ENCODE measurements at places on chromosomes 7 and 10.

DNA sequence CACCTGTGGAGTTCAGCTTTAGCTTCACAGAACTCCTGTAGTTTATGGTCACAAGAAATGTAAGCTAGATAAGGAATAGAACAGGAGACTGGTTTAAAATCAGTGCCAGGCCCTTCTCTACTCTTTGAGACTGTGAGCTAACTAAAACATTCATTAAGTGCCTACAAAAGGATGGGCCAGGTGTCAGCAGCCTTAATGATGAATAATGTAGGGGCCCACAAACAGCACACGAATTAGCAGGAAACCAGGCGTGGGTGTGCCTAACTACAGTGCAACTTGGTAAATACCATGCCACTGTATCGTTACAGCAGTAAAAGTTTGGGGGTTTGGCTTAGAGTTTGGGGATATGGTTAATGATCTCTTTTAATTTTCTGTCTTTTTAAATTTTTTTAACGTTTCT lies 6.1 kb upstream of the ABLIM1 start:
- no peak for DNase-seq

- DNase-seq: no peak
Measured at GRCh38 chr7:106119719-106120118, 7.6 kb upstream of the SYPL1 start.

GRCh38 chr7:45921699-45922519 lies 837 bp upstream of the IGFBP3 start:
- DNase-seq: no peak

DNA sequence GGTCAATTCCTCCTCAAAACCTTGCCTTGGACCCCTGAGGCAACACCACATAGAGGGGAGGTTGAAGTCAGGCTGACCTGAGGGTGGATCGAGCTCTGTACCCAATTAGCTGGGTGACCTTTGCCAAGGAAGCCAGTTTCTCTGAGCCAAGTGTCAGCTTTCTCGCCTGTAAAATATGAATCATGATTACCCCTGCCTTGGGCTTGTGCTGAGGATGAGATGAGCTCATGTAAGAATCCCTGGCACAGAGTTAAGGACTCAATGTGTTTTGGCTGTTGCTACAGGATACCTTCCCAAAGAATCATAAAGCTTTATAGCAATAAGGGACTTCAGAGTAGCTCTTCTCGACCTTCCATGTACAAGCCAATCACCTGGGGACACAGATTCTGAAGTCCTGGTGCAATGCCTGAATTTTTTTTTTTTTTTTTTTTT lies 43.5 kb upstream of the CACUL1 start:
- no peak for DNase-seq

DNA sequence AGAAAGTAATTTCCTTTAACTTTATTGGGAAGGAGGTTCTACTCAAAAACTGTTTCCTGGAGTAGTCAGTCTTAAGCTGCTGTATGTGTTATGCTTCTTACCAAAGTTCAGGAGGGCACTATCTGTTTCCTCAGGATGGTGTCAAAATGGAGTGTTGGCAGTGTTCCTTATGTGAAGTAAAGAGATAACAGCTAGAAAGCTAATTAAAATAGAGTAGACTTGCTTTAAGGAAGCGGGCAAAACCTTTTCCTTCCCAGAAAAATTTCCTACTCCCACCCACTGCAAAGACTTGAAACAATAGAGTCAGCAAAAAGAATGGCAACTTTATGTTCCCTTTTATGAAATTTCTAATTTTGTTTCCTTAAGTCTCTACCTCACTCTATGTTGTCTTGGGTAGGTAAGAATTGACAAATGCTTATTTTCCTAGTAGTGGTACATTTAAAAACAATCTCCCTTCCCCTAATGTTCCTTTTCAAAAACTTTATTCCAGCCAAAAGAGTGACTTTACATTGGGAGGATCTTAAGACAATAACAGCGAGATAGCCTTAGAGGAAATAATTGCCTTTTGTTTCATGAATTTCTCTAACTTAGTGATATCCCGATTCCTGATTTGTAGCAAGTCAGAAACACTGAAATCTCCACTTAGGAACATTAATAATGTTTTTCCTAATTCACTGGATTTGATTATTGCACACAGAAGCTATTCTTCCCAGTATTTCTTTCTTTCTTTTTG lies 26.5 kb upstream of the ENTPD1 start:
- no peak for DNase-seq

DNA sequence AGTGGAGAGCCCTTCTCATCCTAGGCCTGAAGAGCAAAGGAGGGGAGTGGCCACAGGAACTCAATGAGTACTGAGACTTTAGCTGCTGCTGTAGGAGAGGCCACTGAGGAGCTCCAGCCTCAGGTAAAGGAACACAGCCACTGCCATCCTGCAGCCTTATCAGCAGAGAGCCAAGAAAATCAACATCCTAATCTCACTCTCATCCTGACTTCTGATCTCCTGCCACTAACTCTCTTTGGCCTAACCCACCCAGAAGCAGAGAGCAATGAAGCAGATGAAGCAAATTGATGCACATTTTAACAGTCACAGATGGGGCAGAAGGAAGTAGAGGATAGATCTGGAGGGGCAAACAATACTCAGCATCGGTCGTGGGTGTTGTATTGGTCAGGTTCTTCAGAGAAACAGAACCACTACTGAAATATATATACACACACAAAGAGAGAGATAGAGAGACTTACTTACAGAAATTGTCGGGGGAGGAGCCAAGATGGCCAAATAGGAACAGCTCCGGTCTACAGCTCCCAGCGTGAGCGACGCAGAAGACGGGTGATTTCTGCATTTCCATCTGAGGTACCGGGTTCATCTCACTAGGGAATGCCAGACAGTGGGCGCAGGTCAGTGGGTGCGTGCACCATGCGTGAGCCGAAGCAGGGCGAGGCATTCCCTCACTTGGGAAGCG lies 297.6 kb downstream of the MTERF1 start:
- DNase-seq: no peak

DNA sequence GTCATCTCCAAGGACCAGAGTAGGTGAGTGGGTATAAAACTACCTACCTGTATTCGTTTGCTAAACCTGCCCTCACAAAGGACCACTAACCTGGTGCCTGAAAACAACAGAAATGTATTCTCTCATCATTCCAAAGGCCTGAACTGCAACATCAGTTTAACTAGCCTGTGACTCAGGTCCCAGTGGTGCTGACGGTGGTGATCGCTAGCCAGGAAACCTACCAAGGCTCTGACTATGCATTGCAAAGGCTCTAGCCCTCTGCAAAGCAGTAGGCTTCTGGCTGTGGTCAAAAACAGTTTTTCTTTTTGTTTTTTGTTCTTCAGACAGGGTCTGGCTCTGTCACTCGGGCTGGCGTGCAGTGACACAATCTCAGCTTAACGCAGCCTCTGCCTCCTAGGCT lies 107.5 kb downstream of the NPTX2 start:
- DNase-seq: no peak

DNA sequence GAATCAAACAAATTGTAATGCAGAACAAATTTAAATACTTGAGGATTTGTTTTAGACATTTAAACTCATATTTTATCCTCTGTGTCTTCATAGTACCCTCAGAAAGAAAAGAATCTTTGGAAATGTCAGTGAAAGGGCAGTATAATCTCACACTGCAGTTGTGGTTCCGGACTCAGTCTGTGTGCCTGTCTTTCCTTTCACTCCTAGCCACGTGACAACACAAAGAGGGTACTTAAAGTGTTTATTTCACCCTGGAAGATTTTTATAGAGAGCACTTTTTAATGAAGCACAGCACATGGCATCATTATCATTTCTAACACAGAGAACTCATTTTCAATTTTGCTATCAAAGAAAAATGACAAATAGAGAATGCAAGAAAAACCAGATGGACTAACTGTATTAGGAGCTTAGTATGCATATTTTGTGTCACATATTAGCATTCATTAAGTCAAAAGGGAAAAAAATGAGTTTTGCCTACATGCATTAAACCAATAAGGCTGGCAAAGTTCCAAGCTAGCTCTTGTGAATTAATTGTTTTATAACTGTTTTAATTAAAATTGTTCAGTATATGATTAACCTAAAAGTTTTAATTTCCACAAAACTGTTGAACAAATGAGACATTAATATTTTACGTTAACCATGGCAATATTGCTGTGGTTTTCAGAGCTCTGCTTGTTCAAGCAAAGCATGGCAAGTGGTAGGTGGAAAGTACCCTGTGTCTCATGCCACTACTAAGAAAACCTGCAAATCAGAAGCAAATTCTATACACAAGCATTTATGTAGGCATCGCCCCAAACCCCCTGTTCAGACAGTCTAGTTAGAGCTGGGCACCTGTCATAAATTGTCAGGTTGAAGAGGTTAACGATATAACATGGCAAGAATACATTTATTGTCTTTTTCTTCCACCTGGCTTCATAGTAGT lies 65.9 kb downstream of the AUTS2 start:
- DNase-seq: no peak

GRCh38 chr7:143960813-143961610 lies 6.4 kb downstream of the OR2F1 start:
- DNase-seq: no peak

DNA sequence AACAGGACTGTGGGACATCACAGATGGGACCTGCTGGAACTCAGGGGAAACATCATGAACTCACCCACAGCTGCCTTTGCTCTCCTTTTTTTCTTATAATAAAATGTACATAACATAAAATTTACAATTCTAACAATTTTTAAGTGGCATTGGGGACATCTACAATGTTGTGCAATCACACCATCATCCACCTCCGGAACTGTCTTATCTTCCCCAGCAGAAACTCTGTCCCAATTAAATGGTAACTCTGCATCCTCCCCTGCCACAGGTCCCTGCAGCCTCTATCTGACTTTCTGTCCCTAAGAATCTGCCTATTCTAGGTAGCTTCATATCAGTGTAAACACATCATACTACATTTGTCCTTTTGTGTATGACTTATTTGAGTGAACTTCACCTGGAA lies 19.4 kb upstream of the TMEM72 start:
- no peak for DNase-seq

GRCh38 chr7:47292832-47293309 lies 289.0 kb downstream of the TNS3 start:
- no peak for DNase-seq

GRCh38 chr10:115118346-115118745 lies 25.2 kb downstream of the ATRNL1 start:
- no peak for DNase-seq

DNA sequence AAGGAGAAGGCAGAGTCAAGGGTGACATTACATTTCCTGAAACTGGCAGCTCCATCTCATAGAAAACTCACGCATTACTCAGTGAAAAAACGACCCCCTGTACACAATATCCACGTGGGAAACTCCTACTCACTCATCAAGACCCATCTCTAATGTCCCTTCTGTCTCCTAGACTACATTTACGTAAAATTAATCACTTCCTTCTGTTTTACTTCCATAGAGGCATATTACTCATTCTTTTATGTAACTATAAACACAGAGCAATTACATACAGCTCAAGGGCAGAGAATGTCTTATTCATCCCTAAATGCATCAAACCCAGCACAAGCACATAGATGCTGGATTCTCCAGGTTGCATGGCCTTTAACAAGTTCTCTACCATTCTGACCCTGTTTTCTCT lies 281.8 kb downstream of the KCNMA1 start:
- no peak for DNase-seq

DNA sequence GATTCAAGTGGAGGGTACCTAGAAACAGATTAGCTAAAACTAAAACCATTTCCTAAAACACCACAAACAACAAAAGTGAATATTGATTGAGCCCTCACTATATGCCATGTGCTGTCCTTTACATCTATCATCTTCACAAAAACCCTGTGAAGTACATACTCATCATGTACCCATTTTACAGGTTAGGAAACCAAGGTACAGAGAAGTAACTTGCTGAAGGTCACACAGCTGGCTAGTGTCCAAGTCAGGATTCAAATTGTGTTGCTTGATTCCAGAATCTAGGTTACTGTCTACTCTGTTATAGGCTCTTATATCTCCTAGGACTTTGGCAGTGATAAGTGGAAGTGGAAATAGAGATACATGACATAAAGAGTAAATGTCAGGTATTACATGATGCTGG lies 463.8 kb downstream of the LRMDA start:
- DNase-seq: no peak

DNA sequence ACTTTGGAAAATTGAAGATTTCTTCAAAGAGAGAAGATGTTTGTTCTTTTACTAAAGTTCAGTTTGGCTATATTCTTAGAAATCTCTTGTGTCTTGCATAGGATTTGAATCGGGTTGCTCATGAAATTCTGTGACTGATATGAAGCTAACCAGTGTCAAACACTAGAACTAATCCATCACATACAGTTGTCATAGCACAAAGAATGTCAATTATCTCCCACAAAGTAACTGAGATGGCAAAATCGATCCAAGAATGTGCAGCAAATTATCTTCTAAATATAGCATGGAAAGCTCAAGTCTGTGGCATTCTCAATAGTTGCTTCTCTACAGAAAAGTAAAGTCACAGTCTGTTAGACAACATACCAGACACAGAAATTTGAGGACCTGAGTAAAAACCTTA lies 768.1 kb upstream of the LRRN3 start:
- DNase-seq: no peak

DNA sequence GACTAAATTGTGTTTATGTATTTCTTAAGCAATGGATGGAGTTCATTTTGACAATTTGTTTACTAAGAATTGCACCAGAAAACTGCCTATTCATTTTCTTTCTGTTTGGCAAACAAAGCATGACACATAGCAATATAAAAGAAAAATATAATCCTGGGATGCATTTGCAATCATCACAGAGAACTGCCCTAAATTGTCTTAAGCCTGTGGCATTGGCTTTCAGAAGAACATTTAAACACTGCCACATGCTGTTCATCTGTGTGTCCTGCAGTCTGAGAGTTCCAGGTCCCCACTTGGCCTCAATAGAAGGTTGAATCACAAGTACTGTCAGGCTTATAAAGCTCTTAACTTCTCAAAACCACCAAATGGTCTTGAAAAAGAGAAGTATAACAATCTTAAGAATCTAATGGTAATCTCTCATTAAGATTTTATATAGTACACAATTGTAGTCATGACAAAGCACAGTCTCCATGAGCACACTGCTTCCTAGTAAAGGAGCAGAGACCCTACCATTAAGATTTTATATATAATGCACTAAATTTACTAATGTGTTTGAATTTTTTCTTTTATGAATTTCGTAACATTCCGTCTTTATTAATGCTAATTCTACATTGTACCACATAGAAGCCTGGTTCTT lies 29.9 kb downstream of the RNLS start:
- no peak for DNase-seq

DNA sequence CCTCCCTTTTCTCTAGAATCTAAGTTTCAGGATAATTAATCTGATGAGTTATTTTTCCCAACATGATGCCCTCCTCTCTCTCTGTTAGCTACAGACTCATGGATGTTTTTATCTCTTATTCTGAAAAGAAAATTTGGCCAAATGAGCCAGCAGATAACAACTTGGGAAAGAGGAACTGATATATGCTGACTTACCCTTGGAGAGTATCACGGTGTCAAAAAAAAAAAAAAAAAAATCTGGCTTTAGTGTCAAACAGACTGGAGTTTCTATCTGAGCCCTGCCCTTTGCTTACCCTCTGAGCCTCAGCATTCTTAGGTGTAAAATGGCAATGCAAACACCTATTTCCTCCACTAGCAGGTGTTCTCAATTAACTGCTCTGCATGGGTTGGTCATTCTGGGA lies 190.4 kb downstream of the AHR start:
- DNase-seq: no peak

GRCh38 chr10:123380491-123381085 lies 226.4 kb downstream of the BUB3 start:
- no peak for DNase-seq

- DNase-seq: no peak
Measured at GRCh38 chr10:120607016-120607709, 150.1 kb downstream of the PLPP4 start.

Data from stimulated activated CD4-positive, alpha-beta T cell treated with anti-CD3 and anti-CD28 coated beads, Interleukin-15, amount 100 ng/mL, for 1 hour (primary cell).